ENCODE measurements at places on chromosomes 1 and 21. TPM values are rescaled to one million over a fixed set of nuclear protein-coding genes. Genes with fewer than 3 reads are reported as not detected.

LCE3C gene
- total RNA-seq: not detected

OR2L3 gene
- total RNA-seq: not detected

FCGR3A gene
- total RNA-seq: not detected

NBPF6 gene
- total RNA-seq: not detected

SLC16A4 gene
- 39.9 TPM for total RNA-seq

DYNLT4 gene
- 0.93 TPM for total RNA-seq

LCE1E gene
- not detected for total RNA-seq

WNT3A gene
- total RNA-seq: 0.05 TPM

EFNA1 gene
- 21.7 TPM for total RNA-seq

MRAP gene
- not detected for total RNA-seq

CD247 gene
- 0.36 TPM for total RNA-seq

CYP4Z1 gene
- not detected for total RNA-seq

CCDC17 gene
- 0.26 TPM for total RNA-seq

PDPN gene
- total RNA-seq: not detected

Data from A549 treated with AZD2906 at 1 μM for 4 hours (cell line).